Right atrium auricular region (tissue), 2 donors: ENCODE measurements at places on chromosomes 2 and 18.
A peak's percentile ranks its signal among the peaks of the same experiment; 100 is the strongest.

GRCh38 chr18:37694516-37694915 lies 128.9 kb upstream of the CELF4 start:
- no peak for DNase-seq

DNA sequence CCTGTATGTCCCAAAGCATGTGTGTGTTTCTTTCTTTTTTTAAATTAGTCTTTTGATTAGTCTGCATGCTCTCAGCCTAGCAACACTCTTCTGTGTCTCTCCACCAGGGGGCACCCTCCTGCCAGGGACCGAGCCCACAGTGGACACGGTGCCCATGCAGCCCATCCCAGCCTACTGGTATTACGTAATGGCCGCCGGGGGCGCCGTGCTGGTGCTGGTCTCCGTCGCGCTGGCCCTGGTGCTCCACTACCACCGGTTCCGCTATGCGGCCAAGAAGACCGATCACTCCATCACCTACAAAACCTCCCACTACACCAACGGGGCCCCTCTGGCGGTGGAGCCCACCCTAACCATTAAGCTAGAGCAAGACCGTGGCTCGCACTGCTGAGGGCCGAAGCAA lies 93.8 kb downstream of the NRP2 start:
- no peak for DNase-seq

GRCh38 chr18:24089076-24089475 lies 49.8 kb upstream of the CABYR start:
- no peak for DNase-seq

GRCh38 chr18:11809895-11810294 lies 41.3 kb upstream of the CHMP1B start:
- no peak for DNase-seq

DNA sequence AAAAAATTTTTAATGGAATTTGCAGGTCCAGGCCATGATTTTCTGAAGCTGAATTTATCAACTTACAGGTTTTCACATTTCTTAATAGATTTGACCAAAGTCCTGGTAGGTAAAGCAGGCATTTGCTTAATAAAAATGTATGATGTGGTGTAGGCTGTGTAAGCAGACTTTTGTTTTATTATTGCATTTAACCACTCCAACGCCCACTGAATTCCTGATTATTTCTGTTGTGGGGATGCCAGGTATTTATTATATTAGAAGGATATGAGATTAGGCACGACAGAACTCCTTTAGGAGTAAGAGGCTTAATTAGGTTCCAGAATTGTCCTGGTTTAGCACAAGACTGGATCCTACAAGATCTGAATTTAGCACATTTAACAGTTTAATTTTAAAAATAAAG lies 111.1 kb downstream of the ADCYAP1 start:
- DNase-seq, result no peak

DNA sequence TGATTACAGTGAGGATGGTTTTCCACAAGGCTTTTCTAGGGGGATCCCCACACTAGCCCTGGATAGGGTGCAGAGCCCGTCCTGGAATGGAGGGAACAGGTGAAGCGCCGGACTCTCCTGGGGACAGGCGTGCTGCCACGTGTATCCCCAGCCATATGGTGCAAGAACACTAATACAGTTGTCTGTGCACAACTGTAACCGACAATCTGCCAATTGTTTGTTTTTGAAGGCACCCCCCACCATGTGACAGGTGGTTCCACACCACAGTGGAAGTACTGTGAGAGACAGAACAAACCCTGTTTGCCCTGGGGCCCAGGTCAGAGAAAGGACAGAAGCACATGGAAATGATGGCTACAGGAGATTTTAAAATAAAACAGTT lies 52.9 kb downstream of the MYCN start:
- no peak for DNase-seq

GRCh38 chr18:70195014-70195614 lies 10.4 kb downstream of the RTTN start:
- no peak for DNase-seq

GRCh38 chr2:67712484-67712883 lies 315.4 kb downstream of the ETAA1 start:
- no peak for DNase-seq

DNA sequence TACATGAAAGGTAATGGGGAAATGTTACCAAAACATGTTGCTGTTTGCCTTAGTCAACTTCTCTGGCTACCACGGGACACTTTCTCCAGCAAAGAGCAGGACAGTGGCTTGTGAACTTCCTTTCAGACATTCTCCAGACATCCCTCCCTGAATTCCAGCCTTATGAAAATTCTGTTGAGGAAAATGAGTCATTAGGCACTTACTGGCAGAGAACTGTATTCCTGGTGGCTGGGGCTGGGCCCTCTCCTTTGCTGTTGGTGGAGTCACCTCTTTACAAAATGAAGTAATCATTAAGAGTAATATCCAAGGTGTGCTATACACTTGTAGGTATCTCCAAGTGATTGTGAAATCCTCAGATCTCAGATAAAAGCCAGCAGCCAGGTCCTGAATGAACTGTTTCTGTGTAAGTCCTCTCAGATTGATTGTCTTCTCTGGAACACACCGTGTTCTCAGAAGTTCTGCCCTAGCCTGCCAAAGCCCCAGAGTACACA lies 1.3 kb upstream of the FAP start:
- DNase-seq, result peak; percentile 62

DNA sequence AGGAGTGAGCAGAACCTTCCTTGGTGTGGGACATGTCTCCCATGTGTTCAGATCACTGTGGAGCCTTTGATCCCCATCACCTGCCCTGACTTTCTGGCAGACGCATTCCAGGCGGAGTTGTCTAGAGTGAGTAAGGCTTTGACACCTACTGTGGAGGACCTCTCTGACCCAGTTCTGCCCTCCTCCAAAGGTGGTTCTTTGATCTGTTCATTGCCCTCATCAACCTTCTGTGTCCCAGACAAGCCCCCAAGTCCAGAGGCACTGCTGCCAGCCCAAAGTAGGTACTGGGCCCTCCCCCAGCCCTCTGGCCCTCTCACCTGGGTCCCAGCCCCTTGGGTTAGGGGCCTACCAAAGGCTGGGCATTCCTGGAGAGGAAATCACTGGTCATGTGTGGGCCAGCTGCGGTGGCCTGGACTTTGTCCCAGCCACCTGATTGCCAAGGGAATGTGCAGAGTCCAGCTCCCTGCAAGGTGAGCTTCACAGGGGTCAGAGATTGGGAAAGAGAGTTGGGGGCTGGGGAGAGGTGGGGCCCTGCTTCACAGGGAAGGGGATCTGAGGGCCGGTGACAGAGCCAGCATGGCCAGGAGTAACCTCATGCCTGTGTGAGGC lies 12.1 kb upstream of the FAHD2A start:
- DNase-seq, result no peak

DNA sequence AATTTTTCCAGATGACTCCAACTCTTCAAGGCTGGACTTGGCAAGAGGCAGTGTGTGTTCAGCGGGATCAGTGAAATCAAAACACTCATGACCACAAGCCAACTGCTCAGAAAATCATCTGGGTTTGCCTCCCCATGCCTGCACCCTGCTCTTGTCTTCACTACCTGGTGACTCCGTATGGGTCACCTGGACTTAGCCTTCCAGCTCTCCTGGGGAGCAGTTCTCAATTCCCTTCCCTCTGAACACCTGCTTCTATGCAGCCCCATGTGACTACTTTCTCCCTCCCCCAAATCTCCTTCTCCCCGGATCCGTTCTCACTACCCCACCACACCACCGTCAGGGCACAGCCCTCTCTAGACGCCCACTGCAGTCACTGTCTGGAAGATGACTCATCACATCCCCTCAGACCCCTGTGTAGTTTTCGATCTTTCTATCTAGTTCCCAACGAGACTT lies 130.2 kb upstream of the ID2 start:
- no peak for DNase-seq

- DNase-seq, result peak; percentile 85
Observed at GRCh38 chr2:238169048-238169707, 10.4 kb downstream of the ERFE start.

DNA sequence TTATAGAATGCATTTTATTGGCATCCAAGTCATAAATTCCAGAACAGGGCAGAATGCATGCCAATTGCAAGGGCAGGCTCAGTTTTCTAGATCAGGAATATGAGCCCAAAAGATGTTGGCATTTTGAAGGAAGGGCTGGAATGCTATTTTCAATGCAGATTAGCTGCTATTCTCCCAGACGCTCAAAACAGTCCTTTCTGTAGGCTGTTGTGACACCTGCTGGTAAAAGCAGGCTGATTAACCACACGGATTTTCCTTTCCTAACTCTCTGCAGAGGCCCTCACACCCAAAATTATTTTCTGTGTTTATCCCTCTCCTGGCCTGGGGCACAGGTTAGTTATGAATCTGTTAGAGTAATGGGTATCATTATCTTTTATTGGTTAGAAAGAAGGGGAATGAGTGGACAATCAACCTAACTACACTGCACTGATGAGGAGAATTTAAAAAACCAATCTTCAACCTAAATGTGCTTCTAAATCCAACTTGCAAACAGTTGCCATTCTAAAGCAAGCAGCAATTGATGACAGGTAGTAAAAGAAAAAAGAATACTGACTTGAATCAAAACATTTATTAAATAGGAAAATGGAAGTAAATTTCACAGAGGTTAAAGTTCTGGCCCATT lies 94.0 kb downstream of the PLA2R1 start:
- DNase-seq, result no peak

GRCh38 chr2:205189301-205189700 lies 493.0 kb upstream of the NRP2 start:
- no peak for DNase-seq

- DNase-seq, result no peak
Observed at GRCh38 chr2:96963316-96963715, 23.1 kb downstream of the FAM178B start.

GRCh38 chr2:1787755-1788477 lies 43.6 kb upstream of the PXDN start:
- no peak for DNase-seq

DNA sequence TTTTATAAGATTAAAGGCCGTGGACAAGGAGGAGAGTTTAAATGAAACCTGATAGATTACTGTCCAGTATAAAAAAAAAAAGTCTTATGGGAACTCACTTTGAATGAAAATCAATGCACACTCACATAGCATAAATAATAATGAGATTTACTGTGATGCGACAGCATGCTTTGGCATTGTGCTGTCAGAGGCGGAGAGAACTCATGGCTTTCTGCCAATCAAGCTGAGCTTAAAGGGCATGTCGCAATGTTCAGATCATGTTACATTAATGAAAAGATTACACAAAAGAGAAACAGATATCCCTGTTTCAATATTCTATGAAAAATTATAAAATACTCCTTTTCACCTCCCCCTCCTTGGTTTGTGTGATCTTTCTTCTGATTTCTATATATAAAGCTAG lies 310.8 kb downstream of the ERBB4 start:
- no peak for DNase-seq
